ENCODE measurements at places on chromosomes 2 and 18.

- H3K36me3 ChIP-seq = no peaks in the 10 kb centered on the region
- H3K27me3 ChIP-seq = peaks cover 13% of the 10 kb centered on the region
- H3K4me1 ChIP-seq = peaks cover 24% of the 10 kb centered on the region
- no peak overlapping the region for H3K27ac ChIP-seq
Measured at GRCh38 chr2:95022309-95023221, 2.9 kb upstream of the MAL start.

- no peak overlapping the region for H3K27ac ChIP-seq
- no peak for DNase-seq
- no peaks in the 10 kb centered on the region for H3K4me1 ChIP-seq
- H3K4me3 ChIP-seq = no peak overlapping the region
- H3K27me3 ChIP-seq = no peaks in the 10 kb centered on the region
Measured at GRCh38 chr2:30964334-30965005, 157.2 kb upstream of the CAPN13 start.

GRCh38 chr2:8202132-8202531 is 479.7 kb upstream of the ID2 start:
- H3K27me3 ChIP-seq = no peaks in the 10 kb centered on the region
- H3K4me3 ChIP-seq = no peak overlapping the region
- no peaks in the 10 kb centered on the region for H3K4me1 ChIP-seq
- no peaks in the 10 kb centered on the region for H3K36me3 ChIP-seq
- no peak overlapping the region for H3K27ac ChIP-seq
- no peak for DNase-seq

DNA sequence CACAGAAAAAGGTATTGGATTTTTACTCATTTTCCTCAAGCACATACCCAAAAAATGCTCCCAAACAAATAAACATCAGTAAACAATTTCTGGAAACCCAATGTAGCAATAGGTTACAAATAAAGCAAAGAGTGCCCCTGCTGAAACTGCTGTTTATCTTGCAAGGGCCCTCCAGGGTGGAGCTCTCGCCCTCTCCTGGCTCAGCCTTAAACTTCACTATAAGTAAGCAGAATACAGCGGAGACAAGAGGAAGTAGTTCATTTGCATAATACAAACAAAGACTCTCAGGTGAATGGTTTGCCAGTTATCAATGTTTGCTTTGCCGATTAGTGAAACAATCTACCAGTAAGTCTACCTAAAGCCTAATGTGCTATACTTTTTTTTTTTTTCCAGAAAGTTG is 437.6 kb downstream of the DLGAP1 start:
- H3K36me3 ChIP-seq = no peaks in the 10 kb centered on the region
- no peaks in the 10 kb centered on the region for H3K4me1 ChIP-seq
- no peaks in the 10 kb centered on the region for H3K27me3 ChIP-seq
- no peak for DNase-seq
- no peak overlapping the region for H3K27ac ChIP-seq

- H3K27ac ChIP-seq = no peak overlapping the region
- H3K36me3 ChIP-seq = no peaks in the 10 kb centered on the region
- no peaks in the 10 kb centered on the region for H3K27me3 ChIP-seq
- DNase-seq = no peak
- no peak overlapping the region for H3K4me3 ChIP-seq
- H3K4me1 ChIP-seq = peaks cover 19% of the 10 kb centered on the region
Measured at GRCh38 chr2:43453179-43454170, 142.4 kb downstream of the THADA start.

DNA sequence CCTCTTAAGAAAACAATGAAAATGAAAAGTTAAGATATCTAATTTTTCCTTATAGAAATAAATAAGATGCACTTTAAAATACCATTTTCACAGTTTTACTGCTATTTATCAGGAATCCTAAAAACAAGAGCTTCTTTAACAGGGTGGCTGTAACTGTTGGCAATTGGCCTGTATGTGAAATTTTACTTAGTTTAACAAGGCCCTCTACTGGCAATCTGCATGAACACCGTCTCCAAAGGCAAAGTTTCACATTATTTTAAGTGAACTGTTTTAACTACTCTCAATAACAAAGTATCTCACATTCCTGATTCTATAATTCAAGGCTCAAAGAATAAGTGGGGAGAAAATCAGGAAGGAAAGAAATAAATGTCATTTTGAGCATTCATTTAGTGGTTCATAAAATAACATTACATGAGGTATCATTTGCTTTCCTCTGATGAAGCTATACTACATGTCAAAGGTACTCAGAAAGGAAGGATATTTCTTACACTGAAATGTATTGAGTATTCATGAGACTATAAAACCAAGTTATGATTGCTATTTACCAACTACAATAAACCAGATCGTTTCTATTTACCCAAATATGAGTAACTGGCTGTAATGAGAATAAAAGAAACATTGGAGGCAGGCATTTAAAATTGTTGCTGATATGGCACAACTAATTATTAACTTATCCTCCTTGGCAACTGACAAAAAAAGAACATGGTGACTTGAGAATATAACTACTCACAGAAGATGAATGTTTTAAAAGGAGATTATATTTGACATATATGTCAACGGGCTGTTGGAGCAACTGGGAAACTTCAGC is 7.0 kb downstream of the NCKAP5 start:
- H3K36me3 ChIP-seq = no peaks in the 10 kb centered on the region
- peaks cover under 1% of the 10 kb centered on the region for H3K4me1 ChIP-seq
- no peak overlapping the region for H3K27ac ChIP-seq
- peak; percentile 12 for DNase-seq
- no peak overlapping the region for H3K4me3 ChIP-seq
- H3K27me3 ChIP-seq = no peaks in the 10 kb centered on the region

- no peaks in the 10 kb centered on the region for H3K27me3 ChIP-seq
- H3K4me1 ChIP-seq = peaks cover 68% of the 10 kb centered on the region
- H3K4me3 ChIP-seq = no peak overlapping the region
- no peak overlapping the region for H3K27ac ChIP-seq
- no peak for DNase-seq
Measured at GRCh38 chr2:239394346-239394945, 6.4 kb downstream of the HDAC4 start.

DNA sequence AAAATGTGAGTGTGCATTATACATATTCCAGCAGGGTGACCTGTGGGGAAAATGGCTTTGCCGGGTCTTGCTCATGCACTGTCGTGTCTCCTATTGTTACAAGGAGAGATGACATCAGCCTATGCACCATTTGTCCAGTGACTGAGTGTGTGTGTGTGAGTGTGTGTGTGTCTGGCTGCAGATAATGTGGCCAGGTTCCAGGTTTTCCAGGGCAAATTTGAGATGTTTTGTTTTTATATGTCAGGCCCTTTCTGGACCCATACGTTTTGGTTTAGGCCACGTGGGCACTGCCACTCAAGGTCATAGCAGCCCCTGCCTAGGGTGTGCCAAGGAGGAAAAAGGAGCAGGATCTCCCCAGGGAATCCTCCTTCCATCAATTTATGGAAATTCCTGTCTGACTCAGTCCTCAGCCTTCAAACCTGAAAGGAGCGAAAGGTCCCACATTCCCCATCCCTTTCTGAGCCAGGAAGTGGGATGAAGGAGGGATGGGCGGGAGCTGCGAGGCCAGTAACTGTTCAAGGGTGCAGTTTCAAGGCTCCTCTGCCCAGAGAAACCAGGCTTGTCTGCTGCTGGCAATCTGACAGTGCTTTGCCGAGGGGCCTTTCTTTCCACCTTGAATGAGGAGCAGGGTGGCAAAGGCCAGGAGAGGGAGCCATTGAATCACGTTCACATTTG is 93.0 kb upstream of the SMAD2 start:
- no peak overlapping the region for H3K4me3 ChIP-seq
- no peaks in the 10 kb centered on the region for H3K36me3 ChIP-seq
- peak; percentile 57 for DNase-seq
- H3K27ac ChIP-seq = no peak overlapping the region

DNA sequence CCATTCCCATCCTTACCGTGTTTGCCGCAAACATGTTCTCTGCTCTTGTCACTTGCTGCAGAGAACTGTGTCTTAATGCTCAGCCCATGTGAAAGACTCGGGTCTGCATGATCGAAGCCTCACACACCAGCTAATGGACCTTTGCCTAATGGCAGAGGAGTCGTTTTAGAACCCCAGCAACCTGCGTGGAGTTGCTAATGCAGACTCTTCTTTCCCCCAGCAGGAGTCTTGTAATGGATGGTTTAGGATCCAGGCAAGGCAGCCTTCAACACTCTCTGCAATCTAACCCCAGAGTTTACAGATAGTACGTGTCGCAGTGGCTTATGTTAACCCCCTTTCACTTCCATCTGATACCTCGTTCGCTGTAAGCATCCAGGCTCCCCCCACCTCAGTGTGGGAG is 316.4 kb downstream of the AGAP1 start:
- H3K4me1 ChIP-seq = no peaks in the 10 kb centered on the region
- H3K27ac ChIP-seq = no peak overlapping the region
- H3K4me3 ChIP-seq = no peak overlapping the region
- DNase-seq = no peak
- no peaks in the 10 kb centered on the region for H3K27me3 ChIP-seq

DNA sequence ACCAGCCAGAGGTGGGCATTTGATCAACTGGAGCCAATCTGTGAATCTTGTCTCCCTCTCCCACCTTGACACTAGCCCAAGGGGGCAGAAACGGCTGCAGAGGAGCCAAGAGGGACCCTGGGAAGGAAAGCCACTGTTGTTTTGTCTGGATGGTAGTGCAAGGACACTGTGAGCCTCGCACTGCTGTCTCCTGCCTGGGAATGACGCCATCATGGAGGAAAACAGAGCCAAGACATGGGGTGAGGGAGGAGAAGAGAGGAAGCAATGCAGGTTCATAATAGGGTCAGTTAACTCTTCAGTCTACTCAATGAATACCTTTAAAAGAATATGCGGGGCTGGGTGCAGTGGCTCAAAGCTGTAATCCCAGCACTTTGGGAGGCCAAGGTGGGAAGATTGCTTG is 231.1 kb upstream of the AGAP1 start:
- H3K27ac ChIP-seq = no peak overlapping the region
- no peaks in the 10 kb centered on the region for H3K4me1 ChIP-seq
- DNase-seq = no peak
- H3K36me3 ChIP-seq = no peaks in the 10 kb centered on the region
- H3K4me3 ChIP-seq = no peak overlapping the region

DNA sequence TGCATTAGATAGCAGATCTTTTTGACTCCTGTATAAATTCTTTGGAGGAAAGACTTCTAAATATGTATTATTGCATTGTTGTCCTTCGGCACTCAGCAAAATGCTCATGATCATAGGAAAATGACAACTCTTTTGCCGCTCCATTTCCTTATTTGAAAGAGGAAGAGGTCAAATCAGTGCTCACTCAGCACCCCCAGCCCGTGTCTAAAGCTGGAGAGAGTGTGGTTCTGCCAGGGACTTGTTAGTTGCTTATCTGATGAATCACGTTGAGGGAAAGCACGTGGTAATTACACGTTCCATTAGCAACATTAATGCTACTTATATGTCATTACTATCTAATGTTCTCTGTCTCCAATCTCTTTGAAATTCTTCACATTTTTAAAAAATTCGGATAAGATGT is 46.0 kb upstream of the MBP start:
- no peak overlapping the region for H3K27ac ChIP-seq
- H3K4me1 ChIP-seq = peaks cover 10% of the 10 kb centered on the region
- no peaks in the 10 kb centered on the region for H3K27me3 ChIP-seq
- DNase-seq = no peak
- H3K4me3 ChIP-seq = no peak overlapping the region
- H3K36me3 ChIP-seq = no peaks in the 10 kb centered on the region

- no peak overlapping the region for H3K4me3 ChIP-seq
- DNase-seq = no peak
- H3K36me3 ChIP-seq = no peaks in the 10 kb centered on the region
- H3K4me1 ChIP-seq = no peaks in the 10 kb centered on the region
- H3K27me3 ChIP-seq = peaks cover 4% of the 10 kb centered on the region
Measured at GRCh38 chr18:26729008-26729407, 136.5 kb downstream of the AQP4 start.

GRCh38 chr2:30145826-30146336 is 926 bp upstream of the YPEL5 start:
- no peaks in the 10 kb centered on the region for H3K36me3 ChIP-seq
- DNase-seq = no peak
- H3K27me3 ChIP-seq = no peaks in the 10 kb centered on the region
- peaks cover 41% of the 10 kb centered on the region for H3K4me1 ChIP-seq
- peak overlapping the region; percentile 98 for H3K4me3 ChIP-seq

- no peaks in the 10 kb centered on the region for H3K27me3 ChIP-seq
- H3K4me1 ChIP-seq = peaks cover 86% of the 10 kb centered on the region
- H3K4me3 ChIP-seq = no peak overlapping the region
- no peak for DNase-seq
- H3K27ac ChIP-seq = no peak overlapping the region
- no peaks in the 10 kb centered on the region for H3K36me3 ChIP-seq
Measured at GRCh38 chr2:158988501-158988900, 20.1 kb downstream of the TANC1 start.

GRCh38 chr2:234286118-234286598 is 210.7 kb downstream of the ARL4C start:
- H3K4me1 ChIP-seq = no peaks in the 10 kb centered on the region
- H3K4me3 ChIP-seq = no peak overlapping the region
- no peak overlapping the region for H3K27ac ChIP-seq
- DNase-seq = no peak
- no peaks in the 10 kb centered on the region for H3K36me3 ChIP-seq
- H3K27me3 ChIP-seq = no peaks in the 10 kb centered on the region

DNA sequence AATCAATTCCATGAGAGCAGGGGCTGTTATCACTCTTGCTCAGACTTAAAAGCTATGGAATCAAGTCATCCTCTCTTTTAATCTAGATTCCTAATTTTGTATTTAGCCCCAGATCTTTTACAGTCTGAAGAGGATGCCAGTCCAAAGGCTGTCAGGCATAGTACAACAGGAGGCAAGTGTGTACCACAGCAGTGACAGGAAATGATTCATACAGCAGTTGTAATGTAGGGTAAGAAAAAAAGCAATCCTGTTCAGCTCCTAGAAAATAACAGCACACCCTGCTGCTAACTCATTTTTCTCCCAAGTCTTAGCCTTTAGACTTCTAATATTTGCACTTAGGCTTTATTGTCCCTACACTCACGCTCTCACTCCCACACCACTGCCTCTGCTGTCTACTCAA is 127.8 kb upstream of the SYT4 start:
- H3K27ac ChIP-seq = no peak overlapping the region
- no peaks in the 10 kb centered on the region for H3K4me1 ChIP-seq

GRCh38 chr18:10197097-10197496 is 257.3 kb upstream of the APCDD1 start:
- peak overlapping the region; percentile 29 for H3K27ac ChIP-seq
- no peaks in the 10 kb centered on the region for H3K36me3 ChIP-seq
- DNase-seq = no peak
- no peaks in the 10 kb centered on the region for H3K27me3 ChIP-seq

- peak; percentile 80 for DNase-seq
- H3K27me3 ChIP-seq = no peaks in the 10 kb centered on the region
- peaks cover 19% of the 10 kb centered on the region for H3K4me1 ChIP-seq
- H3K36me3 ChIP-seq = no peaks in the 10 kb centered on the region
- peak overlapping the region; percentile 51 for H3K4me3 ChIP-seq
Measured at GRCh38 chr2:127695491-127696472, 5.5 kb upstream of the SFT2D3 start.

DNA sequence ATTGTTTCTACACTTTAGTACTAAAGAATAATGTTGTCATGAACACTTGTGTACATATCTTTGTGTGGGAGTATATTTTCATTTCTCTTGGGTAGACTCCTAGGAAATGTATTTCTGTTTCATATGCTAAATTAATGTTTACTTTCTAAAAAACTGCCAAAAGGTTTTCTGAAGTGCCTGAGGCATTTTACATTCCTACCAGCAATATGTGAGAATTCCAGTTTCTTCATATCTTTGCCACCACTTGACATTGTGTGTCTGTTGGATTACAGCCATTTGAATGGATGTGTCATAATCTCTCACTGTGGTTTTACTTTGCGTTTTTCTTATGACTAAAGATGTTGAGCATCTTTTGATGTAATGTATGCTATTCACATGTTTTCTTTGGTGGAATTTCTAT is 428.2 kb upstream of the KCNH7 start:
- no peak overlapping the region for H3K27ac ChIP-seq
- H3K4me3 ChIP-seq = no peak overlapping the region
- no peaks in the 10 kb centered on the region for H3K4me1 ChIP-seq
- no peaks in the 10 kb centered on the region for H3K36me3 ChIP-seq

Data from heart right ventricle (tissue), 16 donors.